Suprapubic skin (tissue), 4 donors: ENCODE measurements at places on chromosomes 2 and 18. TPM values are rescaled to one million over a fixed set of nuclear protein-coding genes. Genes with fewer than 3 reads are reported as not detected.

Gene ZNF514
- total RNA-seq: 27.8 TPM

Gene SLC11A1
- 16.1 TPM for total RNA-seq

Gene NEUROD1
- not detected for total RNA-seq

Gene FN1
- 78.1 TPM for total RNA-seq

Gene GLS
- total RNA-seq: 77.3 TPM

DNA sequence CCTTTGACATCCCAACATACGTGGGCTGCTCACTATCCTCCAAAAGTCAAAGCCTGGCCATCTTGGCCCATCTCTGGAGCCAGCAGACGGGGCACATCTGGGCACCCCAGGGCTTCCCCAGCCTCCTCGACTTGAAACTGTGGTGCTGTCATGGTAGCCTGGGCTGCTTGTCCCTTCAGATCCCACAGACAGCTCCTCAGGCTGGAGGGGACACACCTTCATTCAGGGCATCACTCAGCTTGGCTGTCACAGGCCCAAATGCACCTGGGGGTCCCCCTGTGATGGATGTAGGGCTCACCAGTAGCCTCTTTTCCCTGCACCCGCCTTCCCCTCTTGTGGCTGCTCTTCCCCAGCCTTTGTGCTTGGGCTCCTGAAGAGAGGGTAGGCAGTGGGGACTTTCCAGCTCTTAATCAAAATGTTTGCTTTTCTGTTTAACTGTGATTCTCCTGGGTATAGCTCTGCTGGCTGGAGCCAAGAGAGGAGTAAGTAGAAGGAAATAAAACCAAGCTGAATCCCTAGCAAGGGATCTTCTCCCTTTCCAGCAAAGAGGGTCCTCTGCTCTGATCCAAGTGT, 92.3 kb downstream of the GYPC start:
- H3K27ac ChIP-seq: no peak overlapping the region
- no peaks in the 10 kb centered on the region for H3K36me3 ChIP-seq
- H3K27me3 ChIP-seq: no peaks in the 10 kb centered on the region
- no peak for DNase-seq
- H3K4me1 ChIP-seq: no peaks in the 10 kb centered on the region

- no peak overlapping the region for H3K4me3 ChIP-seq
- H3K27me3 ChIP-seq: no peaks in the 10 kb centered on the region
- H3K27ac ChIP-seq: no peak overlapping the region
- H3K36me3 ChIP-seq: no peaks in the 10 kb centered on the region
These were observed 7.6 kb downstream of the ITGA6 start for GRCh38 chr2:172434821-172435605.

- peaks cover 8% of the 10 kb centered on the region for H3K4me1 ChIP-seq
- no peak overlapping the region for H3K4me3 ChIP-seq
- no peak for DNase-seq
- H3K27me3 ChIP-seq: no peaks in the 10 kb centered on the region
- no peaks in the 10 kb centered on the region for H3K36me3 ChIP-seq
These were observed 85.0 kb upstream of the FAM237A start for GRCh38 chr2:206557321-206557720.

- no peak overlapping the region for H3K27ac ChIP-seq
- H3K27me3 ChIP-seq: no peaks in the 10 kb centered on the region
- DNase-seq: no peak
- no peaks in the 10 kb centered on the region for H3K36me3 ChIP-seq
These were observed 73.0 kb upstream of the COPS8 start for GRCh38 chr2:237012577-237013267.

DNA sequence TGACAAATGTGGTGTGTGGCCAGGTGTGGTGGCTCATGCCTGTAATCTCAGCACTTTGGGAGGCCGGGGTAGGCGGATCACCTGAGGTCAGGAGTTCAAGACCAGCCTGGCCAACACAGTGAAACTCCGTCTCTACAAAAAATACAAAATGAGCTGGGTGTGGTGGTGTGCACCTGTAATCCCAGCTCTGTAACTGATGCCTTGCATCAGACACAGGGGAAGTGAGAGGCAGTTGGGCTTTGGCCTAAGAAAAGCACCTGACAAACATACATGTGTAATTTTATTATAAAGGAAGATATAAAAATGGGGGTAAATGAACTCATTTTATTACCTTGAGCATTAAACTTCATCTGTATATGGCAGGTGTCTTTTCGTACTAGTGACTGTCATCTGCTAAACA, 66.7 kb upstream of the FAM136A start:
- no peaks in the 10 kb centered on the region for H3K27me3 ChIP-seq
- H3K4me1 ChIP-seq: peaks cover 7% of the 10 kb centered on the region
- no peak overlapping the region for H3K4me3 ChIP-seq
- DNase-seq: no peak

DNA sequence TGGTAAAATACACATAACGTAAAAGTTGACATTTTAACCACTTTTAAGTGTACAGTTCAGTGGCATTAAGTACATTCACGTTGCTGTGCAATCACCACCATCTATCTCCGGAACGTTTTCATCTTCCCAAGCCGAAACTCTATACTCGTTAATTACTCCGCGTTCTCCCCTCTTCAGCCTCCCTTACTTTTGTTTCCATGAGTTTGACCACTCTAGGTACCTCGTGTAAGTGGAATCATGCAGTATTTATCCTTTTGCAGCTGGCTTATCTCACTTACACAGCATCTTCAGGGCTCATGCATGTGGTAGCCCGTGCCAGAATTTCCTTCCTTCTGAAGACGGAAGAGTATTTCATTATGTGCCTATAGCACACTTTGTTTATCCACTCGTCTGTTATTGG, 225.2 kb downstream of the SLC4A3 start:
- peaks cover 47% of the 10 kb centered on the region for H3K27me3 ChIP-seq
- no peak overlapping the region for H3K4me3 ChIP-seq
- peaks cover 8% of the 10 kb centered on the region for H3K4me1 ChIP-seq
- no peaks in the 10 kb centered on the region for H3K36me3 ChIP-seq
- H3K27ac ChIP-seq: no peak overlapping the region

DNA sequence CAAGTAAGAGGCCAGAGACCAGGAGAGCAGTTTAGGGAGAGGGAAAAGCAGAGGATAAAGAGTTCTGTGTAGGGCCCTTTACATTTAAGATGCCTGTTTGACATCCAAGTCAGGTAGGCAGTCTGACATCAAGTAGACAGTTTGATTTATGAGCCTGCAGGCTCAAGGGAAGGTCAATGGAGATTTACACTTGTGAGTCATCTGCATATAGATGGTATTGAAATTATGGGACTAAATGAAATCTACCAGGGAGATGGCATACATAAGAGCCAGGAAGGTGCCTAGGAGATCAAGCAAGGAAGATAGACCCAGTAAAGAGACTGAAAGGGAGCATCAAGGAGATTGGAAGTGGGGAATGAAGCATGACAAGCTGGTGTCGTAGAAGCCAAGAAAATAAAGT, 212.4 kb upstream of the PKDCC start:
- DNase-seq: no peak
- no peak overlapping the region for H3K27ac ChIP-seq
- no peak overlapping the region for H3K4me3 ChIP-seq
- H3K4me1 ChIP-seq: peaks cover 3% of the 10 kb centered on the region
- H3K36me3 ChIP-seq: no peaks in the 10 kb centered on the region

- H3K4me1 ChIP-seq: peaks cover 16% of the 10 kb centered on the region
- H3K27ac ChIP-seq: peak overlapping the region; percentile 84
- DNase-seq: no peak
- peak overlapping the region; percentile 53 for H3K4me3 ChIP-seq
- no peaks in the 10 kb centered on the region for H3K36me3 ChIP-seq
These were observed 796 bp downstream of the AOX1 start for GRCh38 chr2:200586644-200586975.

DNA sequence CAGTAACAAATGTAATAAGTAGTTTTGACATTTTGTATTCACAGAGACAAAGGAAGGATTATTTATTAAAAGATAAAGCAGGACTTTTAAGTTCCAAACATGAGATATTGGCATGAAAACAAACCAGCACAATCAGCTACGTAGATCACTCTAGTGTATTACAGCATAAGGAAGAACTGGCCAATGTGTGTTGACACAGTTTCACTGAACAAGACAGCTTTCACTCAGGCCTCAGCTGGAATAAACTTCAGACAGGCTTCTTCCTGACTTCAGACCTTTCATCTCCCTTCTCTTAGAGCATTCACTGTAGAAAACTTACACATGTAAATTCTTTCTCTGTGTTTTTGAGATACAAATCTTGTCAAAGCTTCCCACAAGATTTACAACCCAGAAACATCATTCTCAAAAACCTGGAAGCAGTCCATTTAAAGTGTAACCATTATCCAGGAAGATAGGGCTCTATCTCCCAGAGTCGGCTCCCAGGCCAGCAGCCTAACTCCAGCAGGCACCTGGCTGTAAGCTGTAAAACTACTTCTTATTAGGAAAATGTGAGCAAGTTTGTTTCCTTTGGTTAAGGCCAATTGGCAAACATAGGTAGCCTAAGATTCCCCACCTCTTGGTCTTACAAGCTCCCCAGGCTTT, 768.3 kb upstream of the CDH7 start:
- no peak for DNase-seq
- H3K4me3 ChIP-seq: no peak overlapping the region
- H3K4me1 ChIP-seq: no peaks in the 10 kb centered on the region
- H3K27me3 ChIP-seq: no peaks in the 10 kb centered on the region

DNA sequence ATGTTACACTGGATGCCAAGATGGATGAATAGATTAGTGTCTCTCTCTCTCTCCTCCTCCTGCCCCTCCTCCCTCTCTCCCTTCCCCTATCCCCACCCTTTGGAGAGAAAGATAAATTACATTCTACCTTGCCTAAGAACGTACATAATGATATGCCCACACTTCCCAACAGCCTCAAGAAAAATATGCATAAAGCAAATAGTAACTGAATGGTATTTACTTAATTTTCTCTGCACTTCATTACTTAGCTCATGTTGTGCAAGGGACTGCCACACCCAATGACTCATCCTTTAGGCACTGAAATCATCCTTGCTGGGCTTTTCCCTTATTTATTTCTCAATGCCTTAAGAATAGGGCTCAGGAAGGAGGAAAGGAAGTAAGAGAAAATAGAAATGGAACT, 137.3 kb upstream of the PID1 start:
- H3K36me3 ChIP-seq: no peaks in the 10 kb centered on the region
- peaks cover 38% of the 10 kb centered on the region for H3K4me1 ChIP-seq
- H3K27me3 ChIP-seq: no peaks in the 10 kb centered on the region
- H3K27ac ChIP-seq: peak overlapping the region; percentile 93

DNA sequence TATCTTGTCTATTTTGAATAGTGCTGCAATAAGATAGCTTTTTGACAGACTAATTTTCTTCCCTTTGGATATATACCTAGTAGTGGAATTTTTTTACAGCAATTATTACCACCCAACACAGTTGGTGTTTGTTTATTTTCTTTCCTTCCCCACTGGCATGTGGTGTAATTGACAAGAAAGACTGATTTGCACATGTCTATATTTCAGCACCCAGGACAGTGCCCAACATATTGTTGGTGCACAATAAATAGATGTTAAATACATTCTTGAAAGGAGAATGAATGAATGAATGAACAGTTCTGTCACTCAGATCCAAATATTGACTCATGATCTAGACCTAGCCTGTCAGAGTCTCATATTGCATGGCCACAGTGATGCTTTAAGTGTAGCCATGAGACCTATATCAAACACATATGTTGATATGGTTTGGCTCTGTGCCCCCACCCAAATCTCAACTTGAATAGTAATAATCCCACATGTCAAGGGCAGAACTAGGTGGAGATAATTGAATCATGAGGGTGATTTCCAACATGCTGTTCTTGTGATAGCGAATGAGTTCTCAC, 538.2 kb downstream of the NYAP2 start:
- H3K27ac ChIP-seq: no peak overlapping the region
- H3K27me3 ChIP-seq: no peaks in the 10 kb centered on the region
- no peak for DNase-seq
- no peak overlapping the region for H3K4me3 ChIP-seq

GRCh38 chr2:169107645-169108044, 38.3 kb downstream of the DHRS9 start:
- no peak for DNase-seq
- peaks cover 12% of the 10 kb centered on the region for H3K4me1 ChIP-seq
- H3K36me3 ChIP-seq: no peaks in the 10 kb centered on the region
- H3K27me3 ChIP-seq: peaks cover 3% of the 10 kb centered on the region
- H3K27ac ChIP-seq: no peak overlapping the region
- no peak overlapping the region for H3K4me3 ChIP-seq

GRCh38 chr2:201235860-201236811, 24.2 kb upstream of the CASP8 start:
- no peaks in the 10 kb centered on the region for H3K27me3 ChIP-seq
- peak overlapping the region; percentile 10 for H3K4me3 ChIP-seq
- H3K4me1 ChIP-seq: peaks cover 59% of the 10 kb centered on the region
- DNase-seq: no peak

DNA sequence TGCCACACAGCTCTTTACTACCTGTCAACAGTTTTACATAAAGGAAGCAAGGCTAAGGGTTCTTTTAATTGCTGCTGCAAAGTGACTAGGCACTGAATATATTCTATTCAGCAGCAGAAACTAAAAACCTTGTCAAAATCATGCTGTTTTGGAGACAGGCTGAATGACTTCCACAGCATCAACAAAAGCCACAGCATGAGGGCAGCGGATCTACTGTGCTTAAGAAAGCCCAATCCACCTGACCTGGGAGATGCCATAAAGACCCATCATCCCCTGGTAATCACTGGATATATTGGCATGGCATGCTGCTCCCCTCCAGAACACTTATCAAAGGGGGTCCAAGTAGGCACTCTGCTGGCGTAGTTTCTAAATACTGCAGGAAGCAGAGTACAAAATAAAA, 715.1 kb upstream of the SLC8A1 start:
- H3K36me3 ChIP-seq: no peaks in the 10 kb centered on the region
- no peak for DNase-seq
- no peaks in the 10 kb centered on the region for H3K4me1 ChIP-seq
- no peaks in the 10 kb centered on the region for H3K27me3 ChIP-seq
- H3K27ac ChIP-seq: no peak overlapping the region
- no peak overlapping the region for H3K4me3 ChIP-seq

GRCh38 chr2:105645031-105645937, 99.4 kb upstream of the NCK2 start:
- no peaks in the 10 kb centered on the region for H3K4me1 ChIP-seq
- H3K36me3 ChIP-seq: no peaks in the 10 kb centered on the region
- H3K27ac ChIP-seq: no peak overlapping the region
- peaks cover 8% of the 10 kb centered on the region for H3K27me3 ChIP-seq
- H3K4me3 ChIP-seq: no peak overlapping the region

DNA sequence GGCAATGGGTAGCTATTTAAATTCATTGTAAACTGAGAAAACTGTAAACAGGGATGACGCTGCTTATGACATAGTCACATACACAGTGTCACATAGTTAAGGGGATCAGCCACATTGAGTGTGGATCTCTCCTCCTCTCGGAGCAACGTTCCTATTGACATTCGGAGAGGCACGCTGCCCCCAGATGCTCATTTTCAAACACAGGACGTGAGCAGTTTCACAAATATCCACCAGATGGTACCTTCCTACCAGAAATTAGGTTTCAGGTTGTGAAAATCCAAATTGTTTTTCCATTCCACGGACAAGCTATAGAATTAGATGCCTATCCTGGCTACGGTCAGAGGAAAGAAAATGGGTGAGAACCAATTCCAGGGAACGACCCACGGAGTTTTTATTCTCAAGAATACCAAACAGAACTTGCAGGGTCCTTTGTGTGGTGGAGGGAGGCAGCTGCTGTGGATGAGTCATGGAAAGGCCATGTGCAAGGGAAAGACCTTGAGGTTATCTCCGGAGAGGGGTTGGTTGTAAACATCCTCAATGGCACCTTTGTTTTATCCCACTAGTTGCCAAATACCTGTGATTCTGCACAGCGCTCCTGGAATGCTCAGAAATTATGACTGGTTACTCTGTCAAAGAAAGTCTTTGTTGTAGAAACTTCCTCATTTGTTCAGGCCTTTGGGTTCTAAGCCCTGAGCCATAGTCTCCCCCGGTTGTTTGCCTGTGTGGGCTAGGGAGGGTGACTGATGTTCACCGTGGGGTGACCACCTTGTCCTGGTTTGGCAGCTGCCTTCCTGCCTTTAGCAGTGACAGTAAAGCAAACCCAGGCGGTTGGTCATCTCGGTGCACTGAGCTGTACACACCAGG, 88.0 kb downstream of the ACTR3 start:
- no peak for DNase-seq
- H3K4me1 ChIP-seq: no peaks in the 10 kb centered on the region
- H3K27ac ChIP-seq: no peak overlapping the region
- H3K27me3 ChIP-seq: no peaks in the 10 kb centered on the region
